NCI-H1105 (cell line): ENCODE measurements at places on chromosomes 7 and 10.

- no peak for DNase-seq
These were observed 63.6 kb downstream of the CCDC186 start for GRCh38 chr10:114110174-114110972.

- DNase-seq, result no peak
These were observed 116.5 kb downstream of the ZMIZ1 start for GRCh38 chr10:79185067-79185774.

- DNase-seq, result no peak
These were observed 1065.8 kb upstream of the C7orf33 start for GRCh38 chr7:147524726-147525250.

DNA sequence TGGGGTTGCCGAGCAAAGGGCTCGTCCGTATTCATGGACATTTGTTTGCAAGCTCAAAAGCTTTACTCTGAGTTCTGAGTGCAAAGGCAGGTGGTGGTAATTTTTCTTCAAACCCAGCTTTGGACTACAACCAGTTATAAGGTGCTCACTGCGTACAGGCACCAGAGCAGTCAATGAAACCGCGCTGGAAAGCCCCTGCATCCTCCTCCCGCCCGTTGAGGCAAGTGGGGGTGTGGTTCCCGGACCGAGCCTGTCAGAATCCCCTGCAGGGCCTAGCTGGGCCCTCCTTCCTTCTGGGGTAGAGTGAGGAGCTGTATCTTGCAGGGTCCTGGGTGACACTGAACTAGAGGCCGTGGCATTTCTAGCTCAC, 22.3 kb downstream of the AMZ1 start:
- DNase-seq, result no peak

- no peak for DNase-seq
These were observed 194.6 kb downstream of the COBL start for GRCh38 chr7:51121931-51122425.

GRCh38 chr7:88090671-88091070, 129.2 kb downstream of the SRI start:
- no peak for DNase-seq

GRCh38 chr10:98172495-98172894, 38.0 kb downstream of the R3HCC1L start:
- no peak for DNase-seq
